ENCODE measurements at places on chromosomes 11 and 22.

- no peak for DNase-seq
Measured at GRCh38 chr11:19328586-19329311, 88.0 kb upstream of the E2F8 start.

DNA sequence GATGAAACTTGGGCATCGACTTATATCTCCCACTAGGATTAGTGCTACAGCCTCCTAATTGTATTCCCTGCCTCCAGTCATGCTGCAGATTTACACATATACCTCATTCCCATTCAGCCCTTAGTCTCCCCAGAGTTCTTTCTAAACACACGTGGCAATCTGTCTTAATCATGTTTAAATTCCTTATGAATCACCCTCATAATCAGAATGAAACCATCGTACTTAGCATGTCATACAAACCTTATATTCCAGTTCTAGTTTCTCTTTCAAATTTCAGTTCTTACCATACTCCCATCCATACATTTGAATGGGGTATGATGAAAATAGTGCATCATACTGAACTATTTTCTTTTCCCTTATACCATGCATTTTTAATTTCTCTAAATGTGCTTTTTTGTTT lies 6.0 kb upstream of the OR10A2 start:
- DNase-seq, result no peak

DNA sequence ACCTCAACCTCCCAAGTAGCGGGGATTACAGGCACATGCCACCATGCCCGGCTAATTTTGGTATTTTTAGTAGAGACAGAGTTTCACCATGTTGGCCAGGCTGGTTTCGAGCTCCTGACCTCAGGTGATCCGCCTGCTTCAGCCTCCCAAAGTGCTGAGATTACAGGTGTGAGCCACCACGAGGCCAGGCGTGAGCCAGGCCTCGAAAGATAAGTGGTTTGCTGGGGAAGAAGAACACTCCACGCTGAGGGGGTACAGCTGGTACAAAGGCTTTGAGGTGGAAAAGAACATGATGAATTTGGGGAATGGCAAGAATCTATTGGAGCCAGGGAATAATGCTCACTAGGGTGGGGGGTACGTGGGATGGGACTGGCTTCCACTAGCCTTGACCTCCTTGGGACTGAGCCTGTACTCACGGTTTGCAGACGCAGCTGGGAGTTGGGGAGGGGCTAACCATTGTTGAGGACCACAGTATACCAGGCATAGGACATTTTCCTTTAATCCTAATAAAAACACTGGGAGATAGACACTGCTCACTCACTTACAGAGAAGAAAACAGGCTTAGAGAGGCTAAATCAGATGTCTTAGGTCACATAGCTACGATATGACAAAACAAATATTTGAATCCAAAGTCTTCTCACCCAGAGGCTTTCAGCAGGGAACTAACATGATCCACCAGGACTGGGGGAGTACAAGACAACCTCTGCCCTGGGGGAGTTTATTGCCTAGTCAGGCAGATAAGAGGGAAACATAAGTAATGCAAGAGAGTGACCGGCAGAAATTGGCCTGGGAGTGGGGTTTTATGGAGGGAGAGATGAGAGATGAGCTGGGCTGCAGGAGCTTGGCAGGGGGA lies 4.9 kb downstream of the SLCO2B1 start:
- no peak for DNase-seq

GRCh38 chr11:133961890-133962289 lies 5.1 kb upstream of the IGSF9B start:
- no peak for DNase-seq

GRCh38 chr22:27045103-27045947 lies 387.9 kb downstream of the MIAT start:
- DNase-seq, result peak; percentile 23

DNA sequence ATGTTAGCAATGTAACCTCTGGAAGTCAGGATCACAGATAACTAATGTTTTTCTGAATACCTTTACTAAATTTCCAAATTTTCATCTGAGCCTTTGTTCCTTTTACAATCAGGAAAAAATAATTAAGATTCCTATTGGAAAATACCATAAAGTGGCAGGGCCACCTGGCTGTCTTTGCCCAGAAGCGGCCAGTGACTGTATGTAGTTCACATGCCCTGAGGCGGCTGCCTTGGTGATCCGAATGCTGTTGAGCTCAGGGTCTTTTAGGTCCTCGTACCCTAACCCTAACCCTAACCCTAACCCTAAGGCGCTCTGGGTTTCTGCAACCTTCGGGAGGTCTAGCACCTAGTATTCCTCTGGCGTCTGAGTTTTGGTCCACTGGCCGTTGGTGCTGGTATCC lies 8.5 kb upstream of the ARFGAP3 start:
- DNase-seq, result no peak
